ENCODE measurements at places on chromosomes 3 and 15. TPM values are rescaled to one million over a fixed set of nuclear protein-coding genes. Genes with fewer than 3 reads are reported as not detected.

Gene GUCA1C
- not detected for total RNA-seq

Gene MST1R
- total RNA-seq: 6.5 TPM

Gene HYAL1
- total RNA-seq: 3.1 TPM

DNA sequence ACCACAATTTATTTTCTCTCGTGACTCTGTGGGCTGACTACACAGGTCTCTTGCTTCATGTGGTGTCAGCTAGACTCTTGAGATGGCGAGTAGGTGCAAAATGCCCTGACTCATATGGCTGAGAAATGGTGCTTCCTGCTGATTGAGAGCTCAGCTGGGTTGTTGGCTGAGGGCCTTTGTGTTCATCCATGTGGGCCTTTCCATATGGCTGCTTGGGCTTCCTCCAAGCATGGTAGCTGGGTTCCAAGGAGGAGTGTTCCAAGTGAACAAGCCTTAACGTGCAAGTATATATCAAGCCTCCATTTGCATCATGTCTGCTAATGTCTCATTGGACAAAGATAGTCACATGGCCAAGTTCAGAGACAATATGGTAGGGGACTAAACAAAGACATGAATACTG is 164.0 kb downstream of the PDCD6IP start:
- DNase-seq: no peak
- H3K27ac ChIP-seq: no peak overlapping the region
- H3K36me3 ChIP-seq: no peaks in the 10 kb centered on the region
- peaks cover 6% of the 10 kb centered on the region for H3K27me3 ChIP-seq
- no peak overlapping the region for H3K4me3 ChIP-seq

- no peaks in the 10 kb centered on the region for H3K27me3 ChIP-seq
- no peak overlapping the region for H3K4me3 ChIP-seq
- peaks cover 10% of the 10 kb centered on the region for H3K4me1 ChIP-seq
Observed at GRCh38 chr3:100117093-100117492, 2.8 kb upstream of the FILIP1L start.

GRCh38 chr15:28888900-28889299 is 3.1 kb downstream of the APBA2 start:
- no peaks in the 10 kb centered on the region for H3K36me3 ChIP-seq
- no peak overlapping the region for H3K27ac ChIP-seq
- H3K4me1 ChIP-seq: peaks cover 12% of the 10 kb centered on the region
- no peak for DNase-seq
- no peak overlapping the region for H3K4me3 ChIP-seq
- H3K27me3 ChIP-seq: peaks cover 9% of the 10 kb centered on the region

- no peaks in the 10 kb centered on the region for H3K36me3 ChIP-seq
- H3K27me3 ChIP-seq: no peaks in the 10 kb centered on the region
- H3K27ac ChIP-seq: no peak overlapping the region
- H3K4me3 ChIP-seq: no peak overlapping the region
Observed at GRCh38 chr15:74042603-74043424, 39.5 kb downstream of the GOLGA6A start.

DNA sequence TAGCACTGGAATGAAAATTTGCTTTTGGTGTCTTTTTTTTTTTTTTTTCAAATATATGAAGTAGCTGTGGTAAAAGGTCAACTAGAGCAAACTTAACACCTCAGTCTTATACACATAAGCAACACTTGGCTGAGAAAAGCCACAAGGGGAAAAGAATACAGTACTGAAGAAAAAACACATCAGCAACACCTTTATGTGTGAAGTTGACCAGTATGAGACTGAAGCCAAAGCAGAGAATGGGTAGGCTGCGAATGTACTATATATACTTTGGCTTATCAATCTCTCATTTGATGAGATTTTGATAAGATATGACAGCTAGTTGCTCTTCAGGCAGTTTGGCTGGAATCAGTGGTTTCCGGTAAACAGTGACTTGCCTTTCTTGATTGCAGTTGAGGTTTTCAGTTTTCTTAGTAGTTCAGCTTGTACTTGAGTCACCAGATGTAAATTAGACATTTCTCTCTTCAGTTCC is 22.0 kb upstream of the ZCWPW2 start:
- H3K36me3 ChIP-seq: peaks cover 1% of the 10 kb centered on the region
- no peak overlapping the region for H3K4me3 ChIP-seq
- no peaks in the 10 kb centered on the region for H3K27me3 ChIP-seq
- peaks cover 1% of the 10 kb centered on the region for H3K4me1 ChIP-seq
- DNase-seq: no peak

GRCh38 chr3:124666067-124666466 is 64.2 kb upstream of the UMPS start:
- H3K27me3 ChIP-seq: no peaks in the 10 kb centered on the region
- H3K36me3 ChIP-seq: peaks cover 10% of the 10 kb centered on the region
- H3K4me1 ChIP-seq: peaks cover 8% of the 10 kb centered on the region
- no peak overlapping the region for H3K27ac ChIP-seq
- no peak overlapping the region for H3K4me3 ChIP-seq
